ENCODE measurements at places on chromosomes 12 and 14.

- no peak for DNase-seq
These were observed 73.4 kb downstream of the DUSP6 start for GRCh38 chr12:89278862-89279261.

GRCh38 chr12:30420561-30420960 lies 275.1 kb downstream of the IPO8 start:
- no peak for DNase-seq

DNA sequence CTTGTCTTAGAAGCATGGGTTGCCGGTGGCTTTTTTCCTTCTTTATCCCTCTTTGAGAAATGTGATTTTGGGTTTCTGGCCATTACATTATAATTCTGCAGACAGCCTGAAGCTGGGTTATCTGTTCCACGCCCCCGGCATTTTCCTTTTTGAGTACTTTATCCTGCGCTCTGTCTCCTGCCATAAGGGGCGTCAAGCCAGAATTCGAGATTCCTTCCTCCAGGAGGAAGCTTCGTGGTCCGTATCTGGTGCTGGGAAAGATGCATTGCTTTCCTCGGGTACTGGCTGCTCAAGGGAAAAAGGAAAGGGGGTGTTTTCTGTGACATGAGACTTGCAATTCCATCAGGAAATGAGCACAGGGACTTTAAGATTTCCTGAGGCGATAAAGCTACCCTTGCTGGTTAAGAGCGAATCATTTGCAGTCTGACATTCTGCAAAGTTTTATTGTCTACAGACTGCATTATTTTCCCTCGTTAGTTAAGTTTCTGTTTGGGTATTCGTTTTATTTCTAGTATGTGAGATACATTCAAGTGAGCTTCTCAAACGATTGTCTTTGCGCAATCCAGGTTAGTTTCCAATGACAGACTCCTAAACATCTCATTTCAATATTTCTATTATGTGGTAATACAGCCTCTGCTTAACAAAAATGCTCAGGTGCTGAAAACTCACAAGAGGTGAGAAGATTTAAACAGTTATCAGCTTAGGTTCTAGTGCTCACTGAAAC lies 694 bp downstream of the AKAP5 start:
- DNase-seq = no peak

GRCh38 chr12:59164991-59165718 lies 244.9 kb upstream of the LRIG3 start:
- no peak for DNase-seq

- DNase-seq = no peak
These were observed 652 bp upstream of the LRCOL1 start for GRCh38 chr12:132610866-132611602.

DNA sequence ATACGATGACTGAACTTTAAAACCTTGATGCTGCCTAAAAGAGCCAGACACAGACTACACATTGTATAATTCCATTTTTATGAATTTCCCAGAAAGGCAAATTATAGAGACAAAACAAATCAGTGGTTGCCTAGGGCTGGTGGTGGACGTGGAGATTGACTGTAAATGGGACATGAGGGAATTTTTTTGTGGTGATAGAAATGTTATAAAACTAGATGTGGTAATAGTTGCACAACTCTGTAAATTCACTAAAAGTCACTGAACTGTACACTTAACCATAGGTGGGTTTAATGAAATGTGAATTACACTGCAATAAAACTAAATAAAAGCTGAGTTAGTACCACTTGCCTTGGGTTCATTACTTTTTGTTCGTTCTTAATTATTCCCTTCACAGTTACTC lies 72.1 kb downstream of the PLEKHA5 start:
- no peak for DNase-seq

Data from DMS153 (cell line).